ENCODE measurements at places on chromosomes 1 and 21.

DNA sequence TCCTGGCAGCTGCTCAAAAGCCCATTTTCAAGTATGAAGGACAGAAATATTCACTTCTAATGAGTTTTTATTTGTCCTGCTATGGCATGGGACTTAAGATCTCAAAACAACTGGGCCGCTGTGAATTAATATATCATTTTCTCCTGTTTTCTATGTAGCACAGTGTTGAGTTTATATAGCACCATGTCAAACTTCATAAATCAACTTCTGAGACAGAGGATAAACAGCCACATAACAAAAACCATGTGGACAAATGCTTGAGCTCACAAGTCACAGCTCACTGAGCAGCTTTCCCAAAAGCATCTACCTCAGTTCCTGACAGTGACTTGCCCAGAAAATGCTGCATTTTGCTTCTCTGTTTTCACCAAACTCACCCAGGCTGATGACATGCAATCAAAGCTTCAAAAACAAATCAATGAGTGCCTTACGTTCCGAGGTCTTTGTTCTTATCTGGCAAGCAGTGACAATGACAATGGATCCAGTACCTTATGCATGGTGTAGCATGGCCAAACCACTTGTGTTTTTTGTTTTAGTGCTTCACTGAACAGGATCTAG is 722.6 kb downstream of the LRRIQ3 start:
- DNase-seq, result no peak

- no peak for DNase-seq
Measured at GRCh38 chr1:168835791-168836190, 106.8 kb upstream of the DPT start.

- DNase-seq, result no peak
Measured at GRCh38 chr21:46188226-46189212, 4.3 kb upstream of the SPATC1L start.

DNA sequence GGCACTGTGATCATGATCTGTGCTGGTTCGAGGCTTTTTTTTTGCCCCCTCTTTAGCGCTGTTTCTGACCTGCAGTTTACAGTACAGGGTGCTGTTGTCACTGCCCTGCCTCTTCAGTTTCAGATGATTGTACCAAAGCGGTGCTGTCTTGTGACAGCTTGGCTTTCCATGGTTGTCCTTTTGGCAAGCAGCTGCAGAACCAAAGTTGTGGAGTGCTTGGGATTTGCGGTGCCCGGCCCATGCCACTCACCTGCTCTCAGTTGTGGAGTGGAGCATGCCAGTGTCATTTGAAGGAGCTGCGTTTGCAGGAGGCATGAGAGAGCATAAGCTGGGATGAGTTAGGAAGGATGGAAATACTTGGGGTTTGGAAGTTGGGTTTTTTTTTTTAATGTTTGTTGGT is 48.4 kb downstream of the DOP1B start:
- no peak for DNase-seq

GRCh38 chr21:38186661-38187270 is 70.0 kb upstream of the KCNJ15 start:
- no peak for DNase-seq

DNA sequence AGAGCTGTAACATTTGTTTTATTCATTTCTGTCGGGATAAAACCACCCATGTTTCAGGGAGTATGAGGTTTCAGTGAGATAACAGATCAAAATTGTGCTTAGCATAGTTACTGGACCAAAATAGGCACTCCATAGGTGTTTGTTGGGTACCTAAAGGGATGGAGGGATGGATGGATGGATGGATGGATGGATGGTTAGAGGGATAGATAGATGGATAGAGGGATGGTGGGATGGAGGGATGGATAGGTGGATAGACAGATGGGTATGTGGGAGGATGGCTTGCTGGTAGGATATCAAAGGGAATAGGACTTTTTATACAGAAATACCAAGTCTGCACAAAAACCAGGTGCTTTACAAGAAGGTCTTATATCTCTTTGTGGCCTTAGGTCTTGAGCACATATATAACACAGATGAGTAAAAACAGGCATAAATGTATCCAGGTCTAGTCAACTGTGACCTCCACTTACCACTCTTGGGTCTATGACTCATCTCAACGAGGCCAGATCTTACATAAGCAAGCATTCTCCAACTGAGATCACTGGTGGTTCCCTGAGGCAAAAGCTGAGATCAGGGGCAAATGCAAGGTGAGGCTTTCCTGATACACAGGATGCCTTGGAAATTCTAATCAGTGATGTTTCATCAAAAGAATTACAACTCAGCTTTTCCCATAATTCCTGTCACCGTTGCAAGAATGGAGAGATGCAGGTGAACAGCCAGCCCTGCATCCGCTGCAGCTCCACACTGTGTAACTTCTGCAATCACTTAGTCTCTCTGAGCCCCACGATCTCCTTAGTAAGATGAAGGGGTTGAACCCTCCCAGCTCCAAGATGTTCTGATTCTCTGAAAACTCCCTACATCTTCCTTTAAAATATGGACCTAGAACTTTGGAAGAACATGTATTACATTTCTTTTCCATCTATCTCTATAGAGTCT is 32.0 kb downstream of the PTAFR start:
- DNase-seq, result no peak
